ENCODE measurements at places on chromosomes 4 and X.

GRCh38 chrX:54281676-54282075 lies 76.2 kb downstream of the WNK3 start:
- DNase-seq, result no peak

DNA sequence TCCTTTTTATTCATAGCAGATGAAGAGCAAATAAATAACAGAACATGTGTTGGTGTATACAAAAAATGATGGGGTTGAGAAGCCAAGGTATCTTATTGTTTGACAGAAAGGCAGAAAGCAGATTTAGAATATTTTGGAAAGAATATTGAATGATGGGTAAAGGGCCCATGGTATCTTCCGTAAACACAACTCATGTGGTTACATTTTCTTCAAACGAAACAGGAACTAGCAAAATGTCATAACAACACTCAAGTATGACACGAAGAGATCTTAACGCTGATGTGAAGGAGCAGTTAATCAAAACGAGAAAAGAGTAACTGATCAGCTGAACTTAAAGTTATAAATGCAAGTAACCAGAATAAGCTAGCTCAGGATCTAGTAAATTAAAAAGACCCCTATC lies 195.7 kb upstream of the GK2 start:
- no peak for DNase-seq

GRCh38 chr4:158155656-158156356 lies 17.0 kb downstream of the GASK1B start:
- DNase-seq, result no peak

DNA sequence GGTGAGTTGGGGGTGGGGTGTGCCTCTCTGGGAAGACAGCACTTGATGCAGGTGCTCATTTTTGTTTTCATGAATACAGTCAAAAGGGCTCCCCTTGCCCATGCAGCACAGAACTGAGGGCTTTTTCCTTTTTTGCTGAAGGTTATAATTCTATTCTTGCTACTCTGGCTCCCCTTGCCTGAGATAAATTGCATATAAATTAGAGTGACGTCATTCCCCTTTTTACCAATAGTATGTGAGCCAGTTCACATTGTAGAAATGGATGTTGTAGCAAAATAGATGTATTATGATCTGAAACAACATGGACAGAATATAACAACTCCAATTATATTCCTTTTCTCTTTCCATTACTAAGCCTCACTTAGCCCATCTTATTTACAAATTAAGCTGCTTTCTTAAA lies 28.4 kb downstream of the CXorf58 start:
- DNase-seq, result no peak

DNA sequence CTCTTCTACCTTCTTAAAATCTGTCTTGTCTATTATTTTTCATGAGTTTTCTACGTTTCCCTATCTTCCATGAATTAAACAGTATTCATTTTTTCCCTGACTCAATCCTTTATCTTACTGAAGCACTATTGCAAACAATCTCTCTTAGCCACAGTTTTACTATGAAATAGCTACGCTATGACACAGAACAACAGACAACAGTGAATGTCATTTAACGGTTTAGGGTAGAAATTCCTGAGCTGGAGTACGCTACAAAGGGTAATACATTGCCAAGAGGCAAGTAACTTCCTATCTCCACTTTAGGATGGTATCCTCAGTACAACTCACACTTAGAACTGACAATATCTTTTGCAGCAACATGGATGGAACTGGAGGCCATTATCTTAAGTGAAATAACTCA lies 552.6 kb downstream of the INPP4B start:
- DNase-seq, result no peak

- DNase-seq, result no peak
Measured at GRCh38 chrX:88416002-88416401, 331.0 kb upstream of the CPXCR1 start.

GRCh38 chr4:183638436-183638835 lies 20.5 kb downstream of the RWDD4 start:
- peak; percentile 36 for DNase-seq

DNA sequence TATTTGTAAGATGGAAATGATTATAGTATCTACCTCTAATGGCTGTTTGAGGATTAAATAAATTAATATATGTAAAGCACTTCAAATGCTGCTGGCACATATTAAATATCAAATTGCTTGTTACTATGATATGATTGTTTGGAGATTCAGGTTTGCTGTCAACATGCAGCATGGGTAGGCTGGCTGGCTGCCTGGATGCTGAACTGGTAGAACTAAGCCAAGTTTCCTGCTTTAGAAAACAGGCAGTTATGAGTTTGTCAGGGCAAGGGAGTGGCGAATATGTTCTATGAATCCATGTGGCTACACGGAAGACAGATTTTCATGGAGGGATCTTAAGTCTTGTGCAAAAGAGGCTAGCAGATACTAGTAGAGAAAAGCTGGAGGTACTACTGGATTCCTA lies 239.6 kb downstream of the GBA3 start:
- DNase-seq, result no peak

All from retinal pigment epithelial cell (primary cell).